AG08395 (cell line): ENCODE measurements at places on chromosomes 7 and 10.

- no peak for DNase-seq
Observed at GRCh38 chr10:15464381-15464780, 93.3 kb upstream of the FAM171A1 start.

GRCh38 chr7:157476201-157476600 is 139.4 kb downstream of the DNAJB6 start:
- no peak for DNase-seq

GRCh38 chr10:31635415-31636065 is 293.1 kb downstream of the ARHGAP12 start:
- no peak for DNase-seq

DNA sequence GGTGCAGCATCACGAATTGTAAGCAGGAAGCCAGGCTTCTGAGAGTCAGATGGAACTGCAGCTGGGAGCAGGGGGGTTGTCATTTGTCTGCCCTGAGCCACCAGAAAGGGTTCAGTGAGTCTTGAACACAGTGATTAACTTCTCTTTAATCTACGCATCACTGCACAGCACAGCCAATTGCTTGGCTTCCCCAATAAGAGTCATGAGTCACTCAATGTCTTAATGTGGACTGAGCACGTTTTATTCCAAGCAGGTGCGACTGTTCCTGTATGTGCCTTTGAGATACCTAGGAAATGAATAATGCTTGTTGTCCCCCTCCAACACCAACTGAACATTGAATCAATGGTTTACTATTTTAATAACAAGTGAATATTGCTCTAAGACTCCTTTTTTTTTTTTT is 26.0 kb upstream of the PLEKHA1 start:
- no peak for DNase-seq

GRCh38 chr10:8400892-8401291 is 346.4 kb downstream of the GATA3 start:
- no peak for DNase-seq

DNA sequence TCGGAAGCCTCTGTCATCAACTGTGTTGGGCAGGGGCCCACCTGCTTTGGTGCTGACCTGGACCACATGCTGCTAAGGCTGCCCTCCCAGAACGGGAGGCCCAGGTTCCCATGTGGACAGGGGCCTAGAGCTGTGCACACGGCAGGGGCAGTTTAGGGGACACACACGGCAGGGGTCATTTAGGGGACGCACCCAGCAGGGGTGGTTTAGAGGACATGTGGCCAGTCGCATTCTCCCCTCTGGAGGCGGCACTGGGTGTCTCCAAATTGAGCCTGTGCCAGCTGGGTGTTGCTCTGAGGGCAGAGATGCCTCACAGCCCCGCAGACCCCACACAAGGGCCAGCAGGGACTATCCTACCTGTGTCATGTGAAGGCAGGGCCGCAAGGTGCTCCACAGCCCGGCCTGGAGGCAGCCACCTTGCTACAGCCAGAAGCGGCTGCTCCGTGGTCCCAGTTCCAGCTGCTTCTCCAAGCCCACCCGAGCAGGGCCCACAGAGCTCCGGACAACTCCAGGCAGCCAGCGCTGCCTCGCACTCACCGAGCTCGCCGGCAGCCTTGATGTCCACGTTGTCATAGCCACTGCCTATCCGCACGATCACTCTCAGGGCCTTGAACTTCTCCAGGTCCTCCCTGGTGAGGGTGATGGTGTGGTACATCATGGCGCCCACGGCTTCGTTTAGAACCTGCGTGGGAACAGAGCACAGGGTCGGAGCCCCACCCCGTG is 60.7 kb downstream of the ZRANB1 start:
- DNase-seq = no peak

- DNase-seq = no peak
Observed at GRCh38 chr10:29473406-29474100, 161.2 kb downstream of the SVIL start.

DNA sequence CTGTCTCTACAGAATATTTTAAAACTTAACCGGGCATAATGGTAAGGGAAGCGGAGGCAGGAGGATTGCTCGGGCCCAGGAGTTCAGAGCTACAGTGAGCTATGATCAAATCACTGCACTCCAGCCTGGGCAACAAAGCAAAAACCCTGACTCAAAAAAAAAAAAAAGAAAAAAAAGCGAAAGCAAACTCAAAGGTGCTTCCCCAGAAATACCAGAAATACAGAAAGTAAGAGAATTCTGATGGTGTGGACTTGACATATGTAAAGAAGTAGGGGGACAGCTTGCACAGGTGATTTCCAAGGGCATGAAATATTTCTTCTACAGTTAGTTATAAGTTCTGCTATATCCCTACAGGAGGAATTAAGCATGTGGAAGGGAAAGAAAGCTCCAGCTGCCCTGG is 69.7 kb upstream of the APBB1IP start:
- DNase-seq = no peak

- no peak for DNase-seq
Observed at GRCh38 chr7:94706996-94707740, 51.2 kb upstream of the SGCE start.

GRCh38 chr7:149005427-149006344 is 22.6 kb downstream of the PDIA4 start:
- DNase-seq = peak; percentile 71

GRCh38 chr10:33927347-33927746 is 592.9 kb upstream of the NRP1 start:
- no peak for DNase-seq

GRCh38 chr10:124198125-124198501 is 104.7 kb upstream of the CHST15 start:
- no peak for DNase-seq

- peak; percentile 58 for DNase-seq
Observed at GRCh38 chr10:79070081-79070605, 1.4 kb downstream of the ZMIZ1 start.

- DNase-seq = no peak
Observed at GRCh38 chr10:529468-530230, 159.8 kb downstream of the DIP2C start.
